Stimulated activated CD4-positive, alpha-beta T cell treated with anti-CD3 and anti-CD28 coated beads, Interleukin-1b, Interleukin-23, amount 100 ng/mL, for 1 hour (primary cell): ENCODE measurements at places on chromosomes 3 and 15.

- DNase-seq = no peak
Observed at GRCh38 chr3:194938845-194939531, 253.3 kb downstream of the FAM43A start.

GRCh38 chr3:72255791-72256559 lies 471.0 kb upstream of the PROK2 start:
- DNase-seq = no peak

GRCh38 chr3:57731311-57731710 lies 24.8 kb upstream of the SLMAP start:
- DNase-seq = no peak

GRCh38 chr15:90780916-90781315 lies 63.8 kb downstream of the BLM start:
- DNase-seq = no peak

- DNase-seq = no peak
Observed at GRCh38 chr3:11606865-11607440, 36.8 kb downstream of the VGLL4 start.

DNA sequence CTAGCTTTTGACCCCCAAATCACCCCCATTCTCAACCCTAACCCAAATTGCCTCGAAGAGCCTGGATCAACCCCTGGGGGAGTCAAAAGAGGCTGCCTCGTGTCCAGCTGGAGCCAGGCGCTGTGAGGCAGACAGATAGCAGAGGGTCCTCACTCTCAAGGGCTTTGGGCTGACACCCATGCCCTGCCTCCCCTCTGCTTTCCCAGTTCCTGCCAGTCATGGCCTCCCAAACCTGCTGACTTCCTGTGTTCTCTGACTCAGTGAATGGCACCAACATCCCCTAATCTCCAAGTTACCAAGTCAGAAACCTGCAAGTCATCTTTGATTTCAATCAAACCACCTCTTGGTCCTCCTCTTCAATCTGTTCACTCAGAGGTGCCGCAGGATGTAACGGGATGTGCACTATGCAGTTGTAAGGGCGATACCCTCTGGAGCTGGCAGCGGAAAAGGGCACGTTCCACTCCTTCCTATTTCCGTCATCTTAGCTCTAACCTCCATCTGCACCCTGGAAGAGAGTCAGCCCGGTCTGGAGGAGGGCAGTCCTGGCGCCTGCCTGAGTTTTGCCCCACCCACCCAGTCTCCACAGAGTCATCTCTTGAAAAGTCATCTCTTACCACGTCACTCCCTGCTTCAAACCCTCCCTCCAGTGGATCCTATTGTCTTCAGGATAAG lies 52.4 kb upstream of the FAM174B start:
- DNase-seq = no peak

- DNase-seq = no peak
Observed at GRCh38 chr15:68877626-68878025, 52.7 kb upstream of the SPESP1 start.

- no peak for DNase-seq
Observed at GRCh38 chr3:146896711-146897110, 291.6 kb upstream of the PLSCR5 start.

DNA sequence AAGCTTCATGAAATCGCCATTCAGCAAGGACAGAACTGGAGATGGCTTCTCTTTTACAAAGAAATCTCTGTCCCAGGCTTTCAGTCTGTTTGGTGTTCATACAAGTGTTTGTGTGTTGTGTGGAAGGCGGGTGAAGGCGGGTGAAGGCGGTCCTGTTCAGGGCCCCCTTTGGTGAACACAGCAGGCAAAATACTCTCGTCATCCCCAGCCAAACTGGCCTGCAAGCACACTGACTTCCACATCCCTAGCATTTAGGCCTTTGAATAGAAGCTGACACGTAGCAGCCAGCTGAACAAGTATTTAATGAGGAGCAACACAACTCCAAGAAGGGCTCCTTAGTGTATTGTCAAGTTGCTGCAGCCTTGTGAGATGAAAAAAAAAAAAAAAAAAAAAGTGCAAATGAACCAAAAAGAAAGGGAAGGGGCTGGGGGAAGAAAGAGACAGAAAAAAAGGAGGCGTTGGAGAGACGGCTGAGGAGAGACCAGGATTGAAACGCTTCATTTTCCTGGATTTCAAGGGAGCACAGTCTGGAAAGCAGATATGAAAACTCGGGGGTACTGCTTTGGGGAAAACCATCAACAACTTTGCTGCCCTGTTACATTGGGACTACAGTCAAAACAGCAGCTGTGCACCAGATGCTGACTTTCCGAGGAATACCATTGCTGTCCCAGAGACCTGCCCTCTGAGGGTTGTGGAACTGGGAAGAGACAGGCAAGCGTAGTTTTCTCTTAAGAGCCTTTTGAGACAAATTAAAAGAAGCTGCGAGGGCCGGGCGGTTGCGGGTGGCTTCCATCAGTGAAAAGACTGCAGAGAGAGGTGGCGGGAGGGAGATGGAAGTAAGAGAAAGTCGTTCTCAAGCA lies 74.6 kb downstream of the TGFBR2 start:
- no peak for DNase-seq

DNA sequence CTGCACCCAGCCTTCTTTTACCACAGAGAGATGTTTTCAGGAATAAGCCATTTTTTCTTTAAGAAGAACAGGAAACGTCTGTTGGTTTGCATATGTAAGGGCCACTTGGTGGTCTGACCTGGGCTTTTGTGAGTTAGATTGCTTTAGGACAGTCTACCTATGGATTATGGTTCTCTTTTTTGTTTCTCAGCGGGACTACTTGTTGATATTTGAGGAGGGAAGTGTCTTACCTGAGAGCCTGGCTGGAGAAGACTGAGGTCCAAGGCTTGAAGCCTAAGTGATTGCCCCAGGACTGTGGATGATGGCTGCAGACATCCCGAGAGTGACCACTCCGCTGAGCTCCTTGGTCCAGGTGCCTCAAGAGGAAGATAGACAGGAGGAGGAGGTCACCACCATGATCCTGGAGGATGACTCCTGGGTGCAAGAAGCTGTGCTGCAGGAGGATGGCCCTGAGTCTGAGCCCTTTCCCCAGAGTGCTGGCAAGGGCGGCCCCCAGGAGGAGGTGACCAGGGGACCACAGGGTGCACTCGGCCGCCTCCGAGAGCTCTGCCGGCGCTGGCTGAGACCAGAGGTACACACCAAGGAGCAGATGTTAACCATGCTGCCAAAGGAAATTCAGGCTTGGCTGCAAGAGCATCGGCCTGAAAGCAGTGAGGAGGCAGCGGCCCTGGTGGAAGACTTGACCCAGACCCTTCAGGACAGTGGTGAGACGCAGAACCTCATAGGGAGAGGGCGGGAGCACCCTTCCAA lies 3.0 kb downstream of the ZSCAN2 start:
- no peak for DNase-seq
